ENCODE measurements at places on chromosomes 4 and X.

- no peak for DNase-seq
These were observed 36.5 kb downstream of the ERVMER34-1 start for GRCh38 chr4:52714597-52715254.

- no peak for DNase-seq
These were observed 19.9 kb downstream of the PHKA2 start for GRCh38 chrX:18964026-18964425.

DNA sequence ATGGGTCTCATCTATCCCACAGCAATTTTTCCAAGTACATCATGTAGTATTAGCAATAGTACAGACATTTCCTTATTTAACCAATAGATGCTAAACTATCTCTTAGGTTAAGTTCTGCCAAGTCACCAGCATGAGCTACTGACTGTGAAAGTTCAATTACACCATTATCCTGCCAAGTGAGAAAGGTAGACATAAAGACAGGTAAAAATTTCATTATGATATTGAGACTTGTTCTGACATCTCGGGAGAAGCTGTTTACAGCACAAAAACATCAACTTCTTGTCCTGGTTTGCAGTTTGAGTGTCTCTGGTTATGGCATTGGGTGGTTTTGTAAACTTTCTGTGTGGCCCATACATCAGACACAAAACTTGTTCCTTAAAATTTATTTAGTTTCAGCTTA is 622.4 kb upstream of the PCDH10 start:
- DNase-seq, result no peak

DNA sequence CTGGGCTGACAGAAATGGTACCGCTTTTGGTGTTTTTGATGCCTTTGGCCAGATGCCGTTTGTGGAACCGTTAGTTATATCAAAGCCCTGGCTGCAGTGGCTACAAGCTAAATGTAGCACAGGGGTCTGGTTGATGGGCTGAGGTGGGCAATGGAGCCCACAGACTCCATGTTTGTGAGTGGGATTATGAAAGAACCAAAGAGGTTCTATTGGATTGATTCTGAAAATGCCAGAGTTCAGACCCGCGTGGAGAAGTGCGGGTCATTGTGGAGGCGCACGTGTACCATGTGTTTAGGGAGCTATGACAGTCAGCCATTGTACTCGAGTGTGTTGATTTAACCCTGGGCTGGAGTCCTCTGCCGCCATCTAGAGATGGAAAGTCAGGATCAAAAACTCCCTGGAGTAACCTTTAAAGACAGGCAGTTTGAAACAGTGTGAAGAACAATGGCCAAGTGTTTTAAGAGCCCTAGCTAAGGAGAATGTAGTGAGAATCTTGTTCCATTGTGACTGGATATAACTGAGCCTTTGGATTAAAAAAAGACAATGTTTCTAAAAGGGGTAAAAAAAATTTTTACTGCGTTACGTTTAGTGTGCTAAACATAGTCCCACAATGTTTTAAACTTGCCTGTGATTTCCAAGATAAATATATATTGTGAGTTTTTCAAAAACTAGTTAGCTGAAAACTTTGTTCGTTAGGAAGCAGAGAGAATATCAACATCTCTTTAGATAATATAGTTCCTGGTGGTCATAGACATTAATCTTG is 12.7 kb downstream of the ART3 start:
- DNase-seq, result peak; percentile 42

- DNase-seq, result no peak
These were observed 57.0 kb downstream of the MTMR8 start for GRCh38 chrX:64338296-64338695.

- no peak for DNase-seq
These were observed 24.5 kb downstream of the ZNF41 start for GRCh38 chrX:47458528-47458927.

DNA sequence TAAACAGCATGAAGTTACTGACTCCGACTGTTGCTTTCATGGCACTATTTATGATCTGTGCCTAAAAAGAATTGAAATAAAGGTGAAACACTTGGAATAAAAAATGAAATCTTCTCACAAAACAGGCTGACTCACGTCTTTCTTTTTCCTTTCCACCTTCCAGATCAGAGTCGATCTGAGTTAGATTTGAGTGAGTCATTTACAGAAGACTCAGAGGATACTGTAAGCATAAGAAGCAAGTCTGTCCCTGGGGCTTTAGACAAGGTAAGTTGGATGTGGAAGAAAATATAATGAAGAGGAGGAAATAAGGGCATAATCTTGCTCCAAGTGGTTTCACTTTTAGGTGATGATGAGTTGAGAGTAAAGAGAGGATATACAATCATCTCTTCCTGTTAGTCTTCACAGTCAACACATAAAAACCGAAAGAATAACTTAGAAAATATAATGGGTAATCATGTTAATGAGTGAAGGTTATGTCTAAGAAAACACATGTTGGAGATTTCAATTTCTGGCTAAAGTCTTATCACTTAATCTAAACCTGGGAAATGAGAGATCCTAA is 89.7 kb downstream of the SYTL5 start:
- no peak for DNase-seq
